ENCODE measurements at places on chromosomes 6 and 20.
A peak's percentile ranks its signal among the peaks of the same experiment; 100 is the strongest.

DNA sequence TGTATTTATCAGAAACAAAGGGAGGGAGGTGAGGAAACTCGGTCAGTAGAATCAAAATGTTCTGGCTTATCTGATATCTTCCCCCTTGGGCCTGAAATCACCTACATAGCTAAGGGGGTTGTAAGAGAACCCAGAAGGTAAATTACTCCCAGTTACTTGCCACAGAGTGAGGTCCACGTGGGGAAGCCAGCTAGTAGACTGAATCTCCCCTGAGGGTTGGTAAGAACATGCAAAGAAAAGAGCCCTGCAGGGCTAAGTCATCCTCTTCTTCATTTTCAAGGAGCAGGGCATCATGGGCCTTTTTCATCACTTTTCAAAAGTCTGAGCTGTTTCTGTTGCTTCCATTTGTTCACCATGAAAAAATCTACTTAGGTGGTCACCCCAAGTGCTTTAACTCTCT lies 115.4 kb downstream of the QRSL1 start:
- DNase-seq = no peak

DNA sequence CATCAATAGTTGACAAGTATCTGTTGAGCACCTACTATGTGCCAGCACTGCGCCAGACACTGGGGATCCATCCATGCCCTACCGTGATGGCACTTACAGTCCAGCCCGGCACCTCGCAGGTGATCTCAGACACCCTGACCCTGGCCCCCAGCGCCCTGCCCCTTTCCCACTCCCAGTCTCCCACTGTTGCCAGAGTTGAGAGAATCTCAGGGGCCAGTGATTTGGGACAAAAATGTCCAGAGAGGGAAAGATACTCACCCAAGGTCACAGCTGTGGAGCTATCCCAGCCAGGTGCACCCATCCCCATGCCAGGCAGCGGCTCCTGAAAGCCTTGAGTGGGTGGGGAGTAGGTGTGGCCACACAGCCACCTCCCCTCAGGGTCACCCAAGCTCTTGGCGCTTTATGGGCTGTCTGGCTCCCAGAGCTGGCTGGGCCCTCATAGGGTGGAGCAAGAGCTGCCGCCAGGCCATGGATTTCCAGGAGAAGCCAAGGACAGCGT lies 3.3 kb downstream of the PI16 start:
- DNase-seq = no peak

DNA sequence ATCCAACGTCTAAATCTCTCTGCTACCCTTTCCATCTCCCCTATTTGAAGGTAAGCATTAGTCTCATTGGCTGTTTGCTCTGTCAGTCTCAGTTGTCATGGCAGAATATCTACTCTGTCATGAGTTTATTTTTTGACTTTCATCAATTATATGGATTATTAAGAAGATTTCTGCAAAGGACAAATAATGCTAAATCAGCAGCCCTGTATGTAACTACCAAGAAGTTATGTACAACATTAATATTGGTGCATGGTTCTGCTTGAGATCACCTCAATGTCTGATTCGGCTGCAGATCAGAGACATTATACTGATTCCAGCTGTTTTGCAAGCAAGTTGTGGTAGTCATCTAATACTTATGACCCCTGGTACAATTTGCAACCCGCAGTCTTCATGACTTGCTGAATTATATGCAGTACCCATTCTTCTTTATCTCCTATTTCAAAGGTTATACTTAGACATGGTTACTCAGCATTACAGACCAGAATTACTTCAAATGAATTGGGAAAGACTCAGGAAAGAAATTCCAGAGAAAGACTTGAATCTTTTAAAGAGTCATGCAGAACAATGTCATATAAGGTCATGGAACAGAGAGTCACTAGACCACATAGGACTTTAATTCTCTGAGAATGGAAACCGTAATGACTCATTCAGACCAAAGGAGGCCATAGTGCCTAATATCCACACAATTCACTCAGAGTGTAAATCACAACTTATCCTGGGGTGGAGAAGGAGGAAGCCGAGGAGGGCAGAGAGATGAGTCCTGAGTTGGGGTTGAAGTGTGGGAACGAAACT lies 201.4 kb downstream of the IBTK start:
- no peak for DNase-seq

- DNase-seq = no peak
These were observed 5.9 kb upstream of the C20orf144 start for GRCh38 chr20:33656010-33656782.

GRCh38 chr20:58555078-58555765 lies 40.0 kb upstream of the APCDD1L start:
- no peak for DNase-seq

DNA sequence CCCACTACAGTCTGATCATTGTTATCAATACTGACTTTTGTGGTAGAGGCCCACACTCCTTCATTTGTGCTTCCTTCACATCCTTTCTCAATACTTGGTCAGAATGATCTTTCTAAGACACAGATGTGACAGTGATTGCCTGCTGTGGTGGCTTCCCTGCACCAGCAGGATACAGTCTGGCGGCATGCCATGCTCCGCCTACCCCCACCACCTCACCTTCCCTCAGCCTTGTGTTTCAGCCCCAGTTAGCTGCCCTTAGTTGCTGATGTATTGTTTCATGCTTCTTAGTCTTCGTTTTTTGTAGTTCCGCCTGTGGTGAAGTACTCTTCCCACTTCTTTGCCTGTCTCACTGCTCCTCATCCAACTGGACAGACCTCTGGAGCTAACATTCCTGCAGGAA lies 10.9 kb downstream of the LRRC1 start:
- no peak for DNase-seq

GRCh38 chr20:17863577-17864292 lies 104.9 kb downstream of the SNX5 start:
- no peak for DNase-seq

DNA sequence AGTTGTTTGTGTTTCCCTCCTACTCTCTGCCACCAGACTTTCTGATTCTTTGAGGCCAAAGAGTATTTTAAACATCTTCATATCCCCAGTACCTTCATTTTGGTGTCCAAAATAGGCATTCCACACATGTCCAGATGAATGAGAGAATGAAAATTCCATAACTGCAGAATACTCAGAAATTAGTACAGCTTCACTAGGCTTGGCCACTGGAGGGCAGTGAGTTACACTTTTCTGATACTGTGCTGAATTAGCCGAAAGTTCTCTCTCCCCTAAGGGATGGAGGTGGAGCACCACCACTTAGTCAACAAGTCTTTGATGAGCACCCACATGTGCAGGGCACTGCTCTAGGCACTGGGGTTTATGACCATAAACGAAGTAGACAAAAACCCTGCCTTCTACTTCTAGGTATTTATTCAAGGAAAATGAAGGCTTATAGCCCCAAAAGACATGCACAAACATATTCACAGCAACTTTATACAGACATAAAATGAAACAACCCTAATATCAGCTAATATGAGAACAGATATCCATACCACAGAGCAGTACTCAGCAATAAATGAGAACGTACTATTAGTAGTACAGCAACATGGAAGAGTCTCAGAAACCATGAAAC lies 46.1 kb upstream of the TMEM217 start:
- peak; percentile 4 for DNase-seq

- DNase-seq = no peak
These were observed 9.7 kb downstream of the RPS6KA2 start for GRCh38 chr6:166617359-166617758.

DNA sequence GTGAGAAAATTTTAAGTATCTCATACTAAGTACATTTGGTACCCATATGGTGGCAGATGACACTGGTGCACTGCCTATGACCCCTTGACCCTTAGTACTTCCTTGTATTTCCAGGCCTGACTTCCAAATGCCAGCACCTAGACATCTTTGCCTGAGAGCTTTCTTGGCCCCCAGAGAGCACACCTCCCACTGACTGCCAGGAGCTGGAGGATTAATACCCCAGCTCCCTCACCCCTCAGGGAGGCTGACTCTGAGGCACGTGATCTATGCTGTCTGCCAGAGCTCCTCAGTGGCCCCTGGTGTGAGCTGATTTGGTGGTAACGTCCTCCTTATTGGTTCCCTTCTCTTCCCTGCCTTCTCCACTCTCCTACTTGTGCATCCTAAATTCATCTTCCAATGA lies 38.0 kb downstream of the BFSP1 start:
- DNase-seq = no peak

GRCh38 chr6:128595544-128595943 lies 75.1 kb upstream of the PTPRK start:
- DNase-seq = no peak

GRCh38 chr6:95143408-95144180 lies 433.7 kb upstream of the MANEA start:
- DNase-seq = no peak

GRCh38 chr6:149130090-149130489 lies 187.4 kb upstream of the TAB2 start:
- no peak for DNase-seq

DNA sequence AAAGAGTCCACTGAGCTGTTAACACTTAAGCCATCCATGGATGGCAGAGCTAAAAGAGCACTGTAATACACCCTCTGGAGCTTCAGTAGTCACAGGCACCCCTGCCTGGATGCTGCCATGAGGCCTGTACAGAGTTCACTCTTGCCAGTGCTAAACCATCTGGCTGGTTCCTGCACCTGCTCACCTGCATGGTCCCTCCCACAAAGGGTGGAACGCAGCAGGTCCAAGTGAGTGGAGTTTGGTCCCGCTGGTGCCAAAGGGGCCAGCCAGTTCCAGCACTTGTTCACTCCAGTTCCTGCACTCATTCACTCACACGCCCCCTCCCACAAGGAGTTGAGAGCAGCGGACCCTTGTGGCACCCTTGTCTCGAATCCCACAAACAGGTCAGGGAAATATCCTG lies 503.5 kb downstream of the HACE1 start:
- DNase-seq = no peak

DNA sequence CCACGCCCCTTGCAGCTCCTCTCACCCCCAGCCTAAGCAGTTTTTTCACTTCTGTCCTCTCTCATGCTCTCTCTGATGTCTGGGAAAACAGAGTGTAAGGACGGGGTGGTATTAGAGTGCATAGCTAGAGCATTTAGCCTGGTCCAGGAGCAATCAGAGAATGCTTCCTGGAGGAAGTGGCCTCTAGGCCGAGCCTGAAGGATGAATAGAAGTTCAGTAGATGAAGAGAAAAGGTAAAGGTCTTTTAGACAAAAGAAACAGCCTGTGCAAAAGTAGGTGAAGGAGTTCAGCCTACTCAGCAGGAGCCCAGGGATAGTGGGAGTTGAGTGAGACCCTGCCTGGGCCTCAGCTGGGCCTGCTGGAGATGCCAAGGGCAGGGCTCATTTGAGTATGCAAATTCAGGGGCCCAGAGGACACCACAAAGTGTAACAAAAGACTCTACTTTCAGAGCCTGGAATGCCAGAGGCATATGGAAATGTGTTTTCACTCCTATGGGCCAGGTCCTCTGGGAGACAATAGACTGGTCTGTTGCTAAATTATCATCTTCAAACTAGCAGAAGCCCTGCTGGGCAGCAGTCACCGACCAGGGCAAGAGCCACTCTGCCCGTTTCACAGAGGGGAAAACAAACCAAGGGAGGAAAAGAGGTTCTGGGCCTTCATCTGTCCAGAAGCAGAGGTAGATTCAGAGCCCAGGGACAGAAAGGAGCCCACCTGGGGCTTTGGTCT lies 19.7 kb upstream of the TM9SF4 start:
- no peak for DNase-seq

DNA sequence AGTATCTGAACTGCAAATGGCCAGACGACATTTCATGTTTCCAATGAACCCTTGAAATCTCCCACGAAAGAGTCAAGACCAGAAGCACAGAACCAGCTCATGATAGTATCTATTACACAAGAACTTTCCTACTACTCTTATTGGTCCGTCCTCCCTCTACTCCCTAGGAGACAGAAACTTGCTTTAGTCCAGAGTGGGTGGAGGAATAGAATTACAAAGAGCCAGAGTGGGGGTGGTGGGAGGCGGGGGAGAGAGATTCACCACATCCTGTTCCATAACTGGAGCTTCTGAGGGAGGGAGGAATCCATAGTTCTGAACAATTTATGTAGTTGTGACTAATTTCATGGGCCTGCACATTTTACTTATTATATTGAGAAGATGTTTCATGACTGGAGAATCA lies 18.5 kb upstream of the WFDC10A start:
- no peak for DNase-seq

GRCh38 chr20:49136817-49137571 lies 51.1 kb downstream of the STAU1 start:
- no peak for DNase-seq

DNA sequence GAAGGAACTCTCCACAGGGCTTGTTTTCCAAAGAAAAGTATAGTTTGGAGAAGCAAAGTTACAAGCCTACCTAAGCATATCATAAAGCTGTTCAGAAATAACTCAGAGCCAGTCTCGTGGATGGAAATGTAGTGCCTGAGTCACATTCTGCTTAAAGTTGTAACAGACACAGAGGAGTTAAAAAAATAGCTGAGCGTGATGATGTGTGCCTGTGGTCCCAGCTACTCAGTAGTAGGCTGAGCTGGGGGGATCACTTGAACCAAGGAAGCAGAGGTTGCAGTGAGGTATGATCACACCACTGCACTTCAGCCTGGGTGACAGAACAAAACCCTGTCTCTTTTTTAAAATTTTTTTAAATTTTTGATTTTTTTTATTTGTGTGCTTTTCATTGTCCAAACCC lies 6.6 kb downstream of the ALDH5A1 start:
- DNase-seq = no peak

- no peak for DNase-seq
These were observed 196.8 kb upstream of the HDDC2 start for GRCh38 chr6:125498606-125499005.

DNA sequence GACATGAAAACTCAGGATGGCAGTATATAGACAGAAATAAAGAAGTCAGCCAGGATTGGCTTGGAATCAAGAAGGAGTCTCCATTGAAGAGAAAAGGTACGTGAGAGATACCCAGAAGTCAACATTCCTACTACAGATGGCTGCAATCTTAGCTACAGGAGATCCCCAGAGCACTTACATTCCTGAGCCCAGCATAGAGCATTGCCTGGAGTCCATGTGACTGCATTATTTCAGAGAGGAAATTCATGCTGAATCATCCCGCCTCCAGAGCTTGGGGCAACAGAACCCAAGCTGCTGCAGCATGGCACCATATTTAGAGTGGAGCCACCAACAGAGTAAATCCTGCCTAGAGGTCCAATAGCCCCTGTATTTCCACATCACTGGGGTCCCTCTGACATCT lies 125.0 kb upstream of the GRIK2 start:
- no peak for DNase-seq

- no peak for DNase-seq
These were observed 36.3 kb upstream of the CST5 start for GRCh38 chr20:23915844-23916243.
